ENCODE measurements at places on chromosomes 4 and X. TPM values are rescaled to one million over a fixed set of nuclear protein-coding genes. Genes with fewer than 3 reads are reported as not detected.

- DNase-seq = no peak
Measured at GRCh38 chr4:57102050-57102624, 8.0 kb downstream of the IGFBP7 start.

DNA sequence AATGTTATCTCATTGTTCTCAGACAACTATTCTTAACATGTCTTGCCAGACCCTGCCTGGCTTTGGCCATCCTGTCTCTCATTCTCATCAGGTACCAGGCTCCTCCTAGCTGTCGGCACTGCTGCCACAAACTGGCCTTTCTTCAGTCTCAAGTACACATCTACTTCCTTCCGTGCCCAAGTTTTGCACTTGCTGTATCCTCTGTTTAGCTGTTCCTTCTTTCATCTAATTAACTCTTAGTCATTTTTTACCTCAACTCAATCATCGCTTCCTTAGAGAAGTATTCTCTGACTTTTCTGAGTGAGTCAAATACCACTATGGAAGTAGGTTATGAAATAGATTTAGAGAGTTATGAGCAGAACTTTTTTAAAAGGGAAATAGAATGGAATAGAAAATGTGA, 19.7 kb downstream of the CXCL3 start:
- no peak for DNase-seq

DNA sequence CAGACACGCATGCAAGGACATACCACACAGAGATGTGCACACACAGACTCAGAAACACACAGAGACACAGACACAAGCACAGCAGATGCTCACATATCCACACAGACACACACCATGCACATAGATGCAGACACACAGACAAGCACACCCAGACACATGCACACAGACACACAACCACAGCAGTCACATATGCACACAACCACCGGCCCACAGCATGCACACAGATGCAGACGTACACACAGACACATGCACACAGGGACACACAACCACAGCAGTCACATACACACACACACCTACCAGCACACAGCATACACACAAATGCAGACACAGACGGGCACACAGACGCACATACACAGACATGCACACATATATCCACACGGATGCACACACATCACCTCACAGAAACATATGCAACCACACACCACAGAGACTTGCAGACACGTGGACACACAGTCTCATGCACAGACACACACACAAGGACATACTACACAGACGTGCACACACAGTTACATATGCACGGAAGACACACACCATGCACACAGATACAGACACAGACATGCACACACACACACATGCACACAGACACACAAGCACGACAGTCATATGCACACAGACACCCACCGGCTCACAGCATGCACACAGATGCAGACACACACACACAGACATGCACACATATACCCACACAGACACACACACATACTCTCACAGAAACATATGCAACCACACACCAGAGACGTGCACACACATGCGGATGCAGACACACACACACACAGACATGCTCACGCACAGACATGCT, 25.2 kb upstream of the SLC25A6 start:
- DNase-seq = no peak

DNA sequence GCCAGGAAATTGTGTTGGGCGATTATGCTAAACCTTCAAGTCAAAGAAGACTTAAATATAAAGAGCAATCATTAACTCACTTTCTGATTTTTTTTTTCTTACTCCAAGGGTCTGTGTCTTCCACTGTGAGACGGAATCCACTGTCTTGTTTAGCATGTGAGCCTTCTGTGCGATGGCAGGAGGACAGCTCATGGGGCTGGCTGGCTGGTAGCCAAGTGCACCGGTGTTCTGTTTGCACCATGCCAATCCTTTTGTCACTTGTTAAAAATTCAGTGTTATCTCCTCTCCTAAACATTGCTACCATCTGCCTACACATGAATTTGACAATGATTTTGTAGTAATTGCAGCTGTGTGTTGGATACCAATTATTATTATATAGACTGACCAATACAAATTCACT, 1056.3 kb upstream of the IGFBP7 start:
- no peak for DNase-seq

GRCh38 chrX:136629084-136629750, 18.7 kb upstream of the CD40LG start:
- no peak for DNase-seq

- no peak for DNase-seq
Measured at GRCh38 chrX:115650449-115650848, 89.5 kb downstream of the PLS3 start.

GRCh38 chr4:13160920-13161319, 323.2 kb downstream of the RAB28 start:
- DNase-seq = no peak

GRCh38 chrX:97763391-97763790, 879.7 kb downstream of the RPA4 start:
- DNase-seq = no peak

GRCh38 chr4:89800527-89801103, 36.3 kb downstream of the SNCA start:
- no peak for DNase-seq

- no peak for DNase-seq
Measured at GRCh38 chr4:123507376-123507775, 110.8 kb downstream of the SPRY1 start.

GRCh38 chr4:71052034-71052433, 58.6 kb downstream of the DCK start:
- no peak for DNase-seq

DNA sequence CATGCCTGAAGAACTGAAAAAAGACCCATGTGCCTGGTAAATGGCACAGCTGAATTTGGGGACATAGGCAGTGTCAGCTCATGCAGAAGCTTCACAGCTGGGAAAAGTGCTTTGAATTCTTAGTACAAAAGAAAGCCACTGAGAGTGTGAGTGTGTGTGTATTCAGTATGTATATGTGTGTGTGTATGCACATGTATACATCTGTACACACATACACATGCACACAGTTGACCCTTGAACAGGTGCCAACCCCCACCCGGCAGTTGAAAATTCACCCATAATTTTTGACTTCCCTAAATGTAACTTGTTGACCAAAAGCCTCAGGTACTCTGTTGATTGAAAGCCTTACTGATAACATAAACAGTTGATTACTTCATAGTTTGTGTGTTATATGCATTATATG, 49.5 kb upstream of the ENPP6 start:
- no peak for DNase-seq

DNA sequence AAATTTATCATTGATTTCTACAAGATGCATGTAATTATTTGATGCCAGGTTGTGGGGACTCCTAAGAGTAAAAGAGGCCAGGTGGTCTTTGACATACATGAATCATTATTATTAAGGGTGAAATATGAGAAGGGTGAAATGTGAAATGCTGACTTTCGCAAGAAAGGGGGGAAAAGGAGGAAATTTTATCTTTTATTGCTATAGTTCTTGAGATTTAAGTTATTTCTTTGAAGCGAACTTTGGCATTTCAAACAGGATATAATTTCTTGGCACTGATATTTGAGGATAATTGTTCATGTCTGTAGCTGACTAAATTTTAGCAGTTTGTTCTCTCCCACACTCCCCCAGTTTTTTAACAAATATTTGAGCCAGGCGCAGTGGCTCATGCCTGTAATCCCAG, 80.1 kb downstream of the TMEM131L start:
- DNase-seq = no peak

GRCh38 chrX:45238489-45238888, 37.8 kb upstream of the DIPK2B start:
- DNase-seq = no peak

- DNase-seq = no peak
Measured at GRCh38 chr4:163558539-163559044, 64.1 kb downstream of the TMA16 start.

GRCh38 chr4:138114434-138114833, 127.7 kb downstream of the SLC7A11 start:
- no peak for DNase-seq

DNA sequence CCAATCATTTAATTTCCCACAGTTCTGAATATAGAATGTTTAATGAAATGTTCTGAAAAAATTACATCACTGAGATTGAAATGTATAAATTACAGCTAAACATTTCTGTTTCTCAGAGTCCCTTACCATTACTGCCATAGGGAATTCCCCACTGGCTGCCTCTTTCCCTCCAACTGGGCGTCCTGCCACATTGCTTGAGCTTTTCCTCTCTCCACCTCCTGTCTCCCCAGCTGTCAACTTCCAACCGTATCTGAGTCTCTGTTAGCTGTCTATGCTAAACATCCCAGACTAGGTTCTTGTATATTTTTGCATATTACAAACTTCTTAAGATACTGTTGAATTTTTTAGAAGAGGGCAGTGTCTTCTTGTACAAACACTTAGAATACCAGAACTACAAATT, 407.3 kb upstream of the SLIT2 start:
- DNase-seq = no peak

DNA sequence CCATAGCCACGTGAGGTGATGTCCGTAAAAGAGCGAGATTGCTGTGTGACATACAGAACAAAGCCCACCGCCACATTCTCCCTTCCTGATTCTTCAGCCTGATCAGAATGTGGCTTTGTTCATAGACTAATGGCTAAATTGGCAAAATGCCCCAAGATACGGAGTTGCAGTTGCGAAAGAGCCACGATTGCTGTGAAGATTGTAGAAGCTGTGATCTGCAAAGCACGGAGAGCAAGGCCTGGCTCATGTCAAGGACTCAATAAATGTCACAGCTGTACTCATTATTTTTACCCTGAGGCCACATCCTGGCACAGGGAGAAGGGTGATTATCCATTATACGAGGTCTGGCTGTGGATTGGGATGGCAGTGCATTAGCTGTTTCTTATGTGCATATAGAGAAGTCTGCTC, 34.2 kb downstream of the ARSD start:
- DNase-seq = no peak

GRCh38 chr4:174425669-174426068, 96.6 kb downstream of the HPGD start:
- DNase-seq = no peak

DNA sequence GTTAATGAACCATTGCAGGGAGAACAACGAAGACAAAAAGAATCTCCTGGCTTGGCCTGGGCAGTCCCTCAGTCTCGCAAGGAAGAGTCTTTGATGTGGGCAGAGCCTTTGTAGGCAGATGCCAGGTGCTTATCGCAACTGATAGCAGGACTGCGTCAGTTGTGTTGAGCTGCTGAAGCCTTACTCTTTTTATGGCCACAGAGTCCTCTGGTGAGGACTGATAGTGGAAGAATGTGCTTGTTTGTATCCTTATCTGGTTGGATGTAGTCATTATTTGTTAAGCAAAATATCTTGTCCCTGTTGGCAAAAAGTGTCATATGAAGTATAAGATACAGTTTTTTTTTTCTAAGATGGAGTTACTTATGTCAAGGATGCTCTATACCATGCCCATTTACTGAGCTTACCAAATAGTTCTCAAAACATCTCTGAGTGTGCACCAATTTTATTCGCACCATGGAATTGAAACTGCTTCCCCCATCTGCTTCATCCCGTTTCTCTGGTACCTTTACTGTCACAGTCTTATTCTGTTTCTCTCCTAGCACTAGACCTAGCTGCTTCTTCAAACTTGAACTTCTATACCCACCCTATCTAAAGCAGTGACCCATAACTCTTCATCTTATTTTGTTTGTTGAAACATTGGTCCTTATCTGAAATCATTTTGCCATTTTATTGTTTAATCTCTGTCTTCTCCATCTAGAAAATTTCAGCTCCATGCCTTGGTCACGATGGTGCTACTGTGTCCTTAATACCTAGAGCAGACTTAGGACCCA, 47.0 kb upstream of the SPRY1 start:
- no peak for DNase-seq

DNA sequence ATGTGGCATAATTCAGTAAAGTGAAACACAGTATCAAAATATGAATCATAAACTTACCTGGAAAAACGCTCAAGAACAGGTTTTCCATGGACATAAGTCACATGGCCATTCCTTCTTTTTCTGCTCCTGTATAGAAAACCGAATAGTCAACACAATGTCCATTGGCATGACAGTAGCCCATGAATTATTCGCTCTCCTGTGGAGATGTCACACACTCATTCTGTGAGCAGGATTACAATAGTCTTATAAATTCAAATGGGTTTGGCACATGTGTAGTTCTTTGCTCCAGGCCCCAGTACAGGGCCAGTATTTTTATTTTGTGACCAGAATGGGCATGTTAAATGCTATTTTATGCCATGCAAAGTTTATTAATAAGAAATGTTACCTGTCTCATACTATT, 15.1 kb upstream of the CXCL13 start:
- DNase-seq = no peak

- DNase-seq = no peak
Measured at GRCh38 chr4:2862528-2862927, 18.9 kb downstream of the ADD1 start.

- DNase-seq = no peak
Measured at GRCh38 chr4:159278399-159278798, 175.5 kb downstream of the RAPGEF2 start.

- no peak for DNase-seq
Measured at GRCh38 chr4:2886622-2887021, 43.0 kb downstream of the ADD1 start.

DNA sequence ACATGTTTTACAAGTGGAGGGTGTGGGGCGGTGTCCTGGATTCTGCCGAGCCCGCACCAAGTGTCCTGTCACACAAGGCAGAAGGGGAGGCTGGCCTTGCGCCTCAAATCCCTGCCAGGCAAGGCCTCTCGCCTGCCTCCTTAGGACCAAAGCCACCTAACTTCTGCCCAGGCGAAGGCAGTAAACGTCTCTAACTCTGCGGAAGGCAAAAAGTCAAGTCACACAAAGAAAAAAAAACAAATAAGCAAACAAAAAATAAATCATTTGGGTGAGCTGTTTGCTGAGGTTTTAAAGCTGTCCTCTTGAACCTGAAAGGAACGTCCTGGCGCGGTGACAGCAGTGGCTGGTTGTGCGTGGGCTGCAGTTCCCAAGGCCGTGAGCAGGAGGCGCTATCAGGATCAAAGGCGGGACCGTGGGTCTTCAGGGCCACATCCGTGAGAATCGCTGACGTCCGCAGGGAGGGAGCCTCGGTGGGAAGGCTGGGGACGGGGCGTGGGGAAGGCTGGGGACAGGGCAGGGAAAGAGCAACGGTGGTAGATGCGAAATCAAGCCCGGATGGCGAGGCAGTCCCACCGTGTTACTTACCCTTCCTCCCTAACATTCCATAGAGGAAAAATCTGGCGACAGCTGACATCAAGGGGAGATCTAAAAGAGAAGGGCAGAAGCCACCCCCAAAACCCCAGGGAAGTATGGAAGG, 99.1 kb downstream of the TRAPPC11 start:
- peak; percentile 48 for DNase-seq

GRCh38 chr4:13611283-13611842, 16.2 kb downstream of the BOD1L1 start:
- DNase-seq = no peak

The ADAM29 gene
- not detected for total RNA-seq

The ZNF630 gene
- 2.8 TPM for total RNA-seq

The RELL1 gene
- 21.2 TPM for total RNA-seq

The TMEM271 gene
- 22.7 TPM for total RNA-seq

The VEGFC gene
- total RNA-seq = not detected

The PWWP3B gene
- 0.78 TPM for total RNA-seq

The COX7B gene
- total RNA-seq = 188 TPM

The CYBB gene
- total RNA-seq = 0.61 TPM

The CFAP47 gene
- total RNA-seq = 0.17 TPM

The FRG2 gene
- not detected for total RNA-seq

The LIMCH1 gene
- total RNA-seq = 22.5 TPM

The DMD gene
- 1.7 TPM for total RNA-seq

The SPANXC gene
- not detected for total RNA-seq

The AADAT gene
- 28.4 TPM for total RNA-seq
